ENCODE measurements at places on chromosomes 4 and X.
A peak's percentile ranks its signal among the peaks of the same experiment; 100 is the strongest.

DNA sequence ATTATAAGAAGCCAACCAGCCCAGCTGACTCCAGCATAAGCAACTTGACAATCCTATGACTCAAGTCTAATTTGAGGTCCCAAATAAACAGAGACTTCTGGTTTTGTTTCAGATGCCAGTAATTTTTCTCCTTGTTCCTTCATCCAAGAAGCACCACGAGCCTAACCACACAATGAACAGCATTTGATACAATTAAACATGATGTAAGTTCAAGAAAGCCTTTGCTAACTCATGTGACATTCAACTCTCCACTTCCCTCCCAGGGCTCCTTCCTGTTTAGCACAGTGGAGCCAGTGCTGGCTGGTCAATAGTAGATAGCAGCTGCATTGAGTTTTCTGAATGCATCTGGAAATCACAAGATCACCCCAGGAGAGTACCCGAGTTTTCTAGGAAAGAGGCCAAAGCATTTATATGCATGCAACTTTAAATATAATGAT lies 206.3 kb downstream of the ARHGAP24 start:
- DNase-seq, result no peak

DNA sequence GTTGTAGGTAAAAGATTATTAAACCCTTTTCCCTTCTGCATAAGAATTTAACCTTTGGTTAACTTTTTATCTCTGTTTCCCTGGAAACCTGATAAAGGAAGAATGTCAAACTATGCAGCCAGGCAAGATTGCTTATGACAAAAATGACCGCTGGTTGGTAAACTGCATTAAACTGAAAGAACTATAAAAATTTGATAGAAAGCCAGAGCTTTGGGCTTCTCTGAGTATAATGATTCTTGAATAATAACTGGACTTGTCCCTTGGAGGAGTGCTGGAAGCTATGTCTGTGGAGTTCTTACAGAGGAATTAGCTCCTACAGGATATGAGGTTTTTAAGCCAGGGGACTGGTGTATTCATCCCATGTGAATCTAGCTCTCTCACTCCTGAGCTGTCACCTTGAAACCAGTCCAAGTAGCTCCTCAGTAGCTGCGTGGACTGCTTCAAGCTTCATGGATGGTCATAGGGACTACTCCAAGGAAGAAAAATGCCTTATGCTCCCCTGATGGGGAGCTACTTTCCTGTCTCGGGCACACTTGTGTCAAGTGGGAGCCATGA lies 52.0 kb downstream of the RASL11B start:
- no peak for DNase-seq

DNA sequence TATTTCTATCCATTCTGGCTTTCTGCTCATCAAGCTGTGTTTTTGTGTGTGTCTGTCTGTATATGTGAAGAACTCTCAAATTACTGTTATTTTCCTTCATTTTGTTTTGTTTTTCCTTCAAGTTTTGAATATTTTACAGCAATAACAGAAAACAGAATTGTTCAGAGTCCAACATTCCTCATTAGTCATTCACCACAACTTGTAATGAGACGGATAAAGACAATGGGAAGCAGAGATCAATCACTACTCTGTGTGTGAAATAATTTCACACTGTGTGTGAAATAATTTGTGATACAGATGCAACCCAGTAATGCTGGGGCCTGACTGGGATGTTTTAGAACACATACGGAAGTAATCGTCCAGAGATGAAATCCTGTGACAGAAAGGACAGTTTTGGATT lies 55.2 kb downstream of the HPGD start:
- DNase-seq, result no peak

GRCh38 chrX:129793604-129794191 lies 13.9 kb downstream of the SASH3 start:
- DNase-seq, result no peak

DNA sequence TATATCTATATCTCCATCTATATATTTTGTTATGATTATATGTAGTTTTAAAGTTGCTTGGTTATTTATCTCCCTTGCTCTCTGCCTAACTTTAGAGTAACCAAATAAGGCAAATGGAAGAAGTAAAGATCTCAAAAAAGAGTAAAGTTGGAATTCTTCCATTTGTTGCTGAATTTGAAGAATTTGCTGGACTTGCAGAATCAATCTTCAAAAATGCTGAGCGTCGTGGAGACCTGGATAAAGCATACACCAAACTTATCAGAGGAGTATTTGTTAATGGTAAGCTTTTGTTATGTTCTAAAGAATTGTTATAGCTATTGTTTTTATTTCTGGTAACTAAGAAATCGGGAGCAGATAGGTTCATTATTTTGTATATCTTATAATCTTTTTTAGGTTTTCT lies 43.2 kb downstream of the EXOC1 start:
- DNase-seq, result no peak

GRCh38 chr4:119093042-119093827 lies 42.4 kb upstream of the MYOZ2 start:
- no peak for DNase-seq

GRCh38 chrX:80810365-80810978 lies 795 bp upstream of the BRWD3 start:
- no peak for DNase-seq

- peak; percentile 41 for DNase-seq
These were observed 13.0 kb downstream of the FGD1 start for GRCh38 chrX:54482839-54483593.

GRCh38 chrX:19566359-19567222 lies 51.3 kb upstream of the MAP3K15 start:
- peak; percentile 56 for DNase-seq

DNA sequence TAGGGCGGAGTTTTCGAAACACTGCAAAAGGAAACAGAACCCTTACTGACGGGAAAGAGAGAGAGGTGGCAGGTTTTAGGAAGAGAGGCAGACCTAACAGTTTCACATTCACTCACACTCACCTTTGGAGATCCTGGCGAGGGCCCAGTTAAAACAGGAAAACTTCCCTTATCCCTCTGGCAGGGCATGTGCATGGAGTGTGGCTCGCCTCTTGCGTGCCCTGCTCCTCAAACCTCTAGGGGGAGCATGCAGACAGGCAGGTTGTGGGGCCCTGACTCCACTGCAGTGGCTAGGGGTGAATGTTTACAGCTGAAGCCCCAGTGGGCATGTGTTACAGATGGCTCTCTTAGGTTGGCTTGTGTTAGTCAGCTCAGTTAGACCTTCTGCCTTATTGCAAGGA lies 451.5 kb downstream of the UBE2NL start:
- DNase-seq, result no peak

DNA sequence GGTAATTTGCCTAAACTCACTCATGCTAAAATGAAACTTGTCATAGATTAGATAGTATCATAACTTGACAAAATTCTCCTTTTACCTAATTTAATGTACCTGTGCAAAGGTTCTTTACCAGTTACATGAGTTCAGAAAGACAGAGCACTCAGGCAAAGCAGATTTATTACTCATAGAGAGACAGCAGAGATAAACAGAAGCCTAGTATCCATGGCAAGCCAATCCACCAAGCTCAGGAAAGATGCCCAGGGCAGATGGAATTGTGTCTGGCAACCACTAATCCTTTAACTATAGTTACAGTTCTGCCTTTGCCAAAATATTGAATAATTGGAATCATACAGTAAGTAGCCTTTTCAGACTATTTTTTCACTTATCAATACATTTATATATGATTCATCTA lies 826.2 kb downstream of the TECRL start:
- DNase-seq, result no peak

- DNase-seq, result no peak
These were observed 835.6 kb upstream of the SLIT2 start for GRCh38 chr4:19416146-19416545.

- no peak for DNase-seq
These were observed 1.2 kb downstream of the GJB1 start for GRCh38 chrX:71224098-71224708.

GRCh38 chr4:73392936-73393335 lies 11.2 kb upstream of the ALB start:
- DNase-seq, result no peak

GRCh38 chr4:169999923-170000322 lies 26.3 kb downstream of the MFAP3L start:
- no peak for DNase-seq

- DNase-seq, result no peak
These were observed 1511.0 kb downstream of the FSTL5 start for GRCh38 chr4:160652790-160653189.

GRCh38 chrX:111123125-111123524 lies 27.1 kb downstream of the PAK3 start:
- DNase-seq, result no peak

- DNase-seq, result no peak
These were observed 112.1 kb upstream of the NAP1L5 start for GRCh38 chr4:88809576-88810219.

DNA sequence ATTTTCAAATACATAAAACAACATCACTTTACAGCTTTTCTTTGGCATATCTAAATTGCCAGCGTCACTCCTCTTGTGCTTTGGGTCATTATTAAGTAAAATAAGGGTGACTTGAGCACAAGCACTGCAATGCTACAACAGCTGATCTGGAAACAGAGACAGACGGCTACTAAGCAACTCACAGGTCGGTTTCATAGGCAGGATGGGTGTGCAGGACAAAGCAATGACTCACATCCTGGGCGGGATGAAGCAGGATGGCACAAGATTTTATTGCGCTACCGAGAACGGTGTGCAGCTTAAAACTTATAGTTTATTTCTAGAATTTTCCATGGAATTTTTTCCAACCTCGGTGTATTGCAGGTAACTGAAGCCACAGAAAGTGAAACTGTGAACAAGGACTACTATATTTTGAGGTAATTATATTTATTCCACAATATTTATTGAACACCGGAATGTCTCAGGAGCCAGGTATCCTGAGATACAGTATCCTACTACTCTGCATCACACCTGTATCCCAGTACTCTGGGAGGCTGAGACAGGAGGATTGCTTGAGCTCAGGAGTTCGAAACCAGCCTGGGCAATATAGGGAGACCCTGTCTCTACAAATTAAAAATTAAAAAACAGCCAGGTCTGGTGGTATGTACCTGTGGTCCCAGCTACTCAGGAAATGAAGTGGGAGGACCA lies 215.5 kb downstream of the APBB2 start:
- peak; percentile 8 for DNase-seq
